ENCODE measurements at places on chromosomes 11 and 22. TPM values are rescaled to one million over a fixed set of nuclear protein-coding genes. Genes with fewer than 3 reads are reported as not detected.

The MDK gene
- total RNA-seq = 4.1 TPM

The IL10RA gene
- 286 TPM for total RNA-seq

The TRPM5 gene
- not detected for total RNA-seq

The ARVCF gene
- total RNA-seq = 0.71 TPM

The SPTBN2 gene
- 0.18 TPM for total RNA-seq

The PLAAT3 gene
- 14.9 TPM for total RNA-seq

The THY1 gene
- total RNA-seq = 1.3 TPM

The UBTFL1 gene
- not detected for total RNA-seq

The APOA4 gene
- total RNA-seq = not detected

The CELSR1 gene
- 0.13 TPM for total RNA-seq

The NAALAD2 gene
- total RNA-seq = not detected

The NLRX1 gene
- total RNA-seq = 19.2 TPM

The TBX1 gene
- not detected for total RNA-seq

The ACTN3 gene
- total RNA-seq = 0.30 TPM

DNA sequence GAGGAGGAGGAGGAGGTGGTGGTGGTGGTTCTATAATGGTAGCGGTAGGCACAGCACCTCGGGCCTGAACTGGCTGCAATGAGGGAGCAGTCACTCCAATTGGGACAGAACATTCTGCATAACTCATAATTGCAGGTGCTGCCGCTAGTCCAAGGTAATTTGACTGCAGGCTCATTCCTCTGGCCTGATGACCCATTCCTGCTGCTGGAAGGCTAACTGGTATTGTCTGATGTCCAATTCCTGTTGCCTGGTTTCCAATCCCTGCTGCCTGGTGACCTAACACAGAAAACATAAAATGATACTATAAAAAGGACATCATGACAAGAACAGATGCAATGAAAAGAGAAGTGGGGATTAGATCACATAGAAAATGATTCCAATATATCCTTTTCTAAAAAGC, 7.9 kb upstream of the AGBL2 start:
- DNase-seq = no peak

- no peak for DNase-seq
Measured at GRCh38 chr11:78192911-78193351, 4.2 kb downstream of the USP35 start.

- DNase-seq = no peak
Measured at GRCh38 chr22:19545935-19546207, 21.7 kb upstream of the CLDN5 start.

- DNase-seq = no peak
Measured at GRCh38 chr11:83192606-83193245, 786 bp upstream of the ANKRD42 start.

GRCh38 chr11:10409207-10409661, 45.8 kb upstream of the AMPD3 start:
- DNase-seq = peak; percentile 28

DNA sequence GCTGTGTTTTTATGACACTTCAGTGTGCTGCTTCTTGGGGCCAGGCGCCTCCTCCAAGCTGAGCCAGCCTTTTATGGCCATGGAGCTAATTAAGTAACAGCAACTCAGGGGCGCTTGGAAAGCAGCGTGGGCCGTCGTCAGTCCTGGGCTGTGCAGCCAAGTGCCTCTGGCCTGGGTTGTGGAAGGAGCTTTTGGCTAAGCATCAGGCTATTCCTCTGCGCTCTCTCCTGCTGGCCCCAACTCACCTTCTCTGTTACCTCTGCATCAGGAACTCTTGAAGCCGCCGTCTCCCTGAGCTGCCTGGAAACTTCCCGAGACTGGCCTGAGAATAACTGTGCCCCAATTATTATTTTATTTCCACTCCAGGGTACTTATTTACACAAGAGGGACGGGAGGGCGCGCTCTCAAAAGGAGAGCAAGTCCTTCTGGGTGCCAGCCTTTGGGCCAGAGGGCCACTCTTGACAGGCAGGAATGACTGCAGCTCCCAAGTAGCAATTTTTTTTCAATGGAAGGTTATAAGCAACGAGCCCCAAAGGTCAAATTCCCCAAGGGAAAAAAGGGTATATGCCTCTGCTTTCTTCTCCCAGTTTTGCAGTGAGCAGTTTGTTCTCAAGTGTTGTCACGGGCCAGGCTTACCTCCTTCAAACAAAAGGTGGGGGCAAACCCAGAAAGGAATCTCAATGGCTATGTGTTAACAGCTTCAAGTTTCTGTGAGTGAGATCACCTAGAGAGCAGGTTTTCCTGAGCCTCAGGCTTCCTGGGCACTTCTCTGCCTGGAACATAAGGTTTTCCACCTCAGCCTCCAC, 38.5 kb upstream of the NAV2 start:
- no peak for DNase-seq

DNA sequence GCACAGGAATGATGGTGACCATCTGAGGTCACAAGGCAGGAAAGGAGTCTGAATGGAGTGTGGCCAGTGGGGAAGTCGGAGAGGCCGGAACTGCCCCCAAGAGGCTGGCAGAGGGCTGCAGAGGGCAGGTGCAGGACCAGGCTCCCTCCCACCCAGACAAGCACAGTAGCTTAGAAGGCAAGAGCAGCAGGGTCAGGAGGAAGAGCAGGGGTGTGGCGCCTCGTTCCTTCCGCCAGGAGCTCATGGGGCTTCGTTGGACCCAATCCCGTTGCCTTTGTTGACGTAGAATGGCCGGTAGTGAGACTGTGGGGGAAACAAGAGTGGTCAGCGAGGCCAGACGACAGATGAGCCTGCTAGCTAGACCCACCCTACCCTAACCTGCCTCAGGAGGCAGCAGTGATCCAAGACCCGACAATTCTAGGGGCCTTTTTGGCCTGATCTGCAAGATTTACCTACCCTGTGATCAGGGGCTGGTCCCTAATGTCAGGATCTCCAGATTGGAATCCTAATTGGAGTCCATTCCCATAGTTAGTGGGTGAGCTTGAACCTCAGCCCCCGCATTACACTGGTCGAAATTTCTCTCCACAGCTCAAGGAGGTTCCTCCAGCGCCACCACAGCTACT, 25.6 kb downstream of the TRIM29 start:
- no peak for DNase-seq

GRCh38 chr22:28940441-28940840, 57.1 kb downstream of the ZNRF3 start:
- DNase-seq = no peak

- no peak for DNase-seq
Measured at GRCh38 chr22:36467946-36468345, 13.5 kb downstream of the TXN2 start.

- DNase-seq = no peak
Measured at GRCh38 chr22:25829237-25829636, 87.2 kb downstream of the MYO18B start.

DNA sequence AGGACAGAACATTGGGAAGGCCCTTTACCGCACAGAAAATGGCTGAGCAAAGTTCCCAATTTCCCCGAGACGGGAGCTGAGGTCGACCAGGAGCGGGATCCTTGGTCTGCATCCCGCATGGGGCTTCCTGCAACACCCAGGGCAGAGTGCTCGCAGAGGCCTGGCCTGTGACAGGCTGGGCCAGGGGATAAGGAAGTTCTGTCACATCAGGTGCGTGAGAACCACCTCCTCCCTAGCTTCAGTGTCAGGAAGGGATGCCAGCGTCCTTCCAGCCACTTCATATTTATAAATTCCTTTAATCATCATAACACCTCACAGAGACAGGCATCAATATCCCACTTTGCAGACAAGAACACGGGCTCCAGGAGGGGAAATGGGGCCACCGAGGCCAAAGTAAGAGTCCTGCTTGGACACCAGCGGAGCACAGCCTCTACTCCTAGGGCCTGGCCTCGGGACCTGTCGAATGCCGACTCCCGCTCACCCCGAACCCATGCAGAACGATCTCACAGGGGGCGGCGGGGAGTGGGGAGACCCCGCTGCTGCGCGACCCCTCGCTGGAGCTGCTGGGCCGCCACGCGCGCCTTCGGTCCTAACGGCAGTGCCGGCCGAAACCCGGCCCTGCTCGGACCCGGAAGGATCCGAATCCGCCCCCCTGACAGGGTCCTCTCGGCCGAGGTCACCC, 532 bp downstream of the BET1L start:
- peak; percentile 36 for DNase-seq

DNA sequence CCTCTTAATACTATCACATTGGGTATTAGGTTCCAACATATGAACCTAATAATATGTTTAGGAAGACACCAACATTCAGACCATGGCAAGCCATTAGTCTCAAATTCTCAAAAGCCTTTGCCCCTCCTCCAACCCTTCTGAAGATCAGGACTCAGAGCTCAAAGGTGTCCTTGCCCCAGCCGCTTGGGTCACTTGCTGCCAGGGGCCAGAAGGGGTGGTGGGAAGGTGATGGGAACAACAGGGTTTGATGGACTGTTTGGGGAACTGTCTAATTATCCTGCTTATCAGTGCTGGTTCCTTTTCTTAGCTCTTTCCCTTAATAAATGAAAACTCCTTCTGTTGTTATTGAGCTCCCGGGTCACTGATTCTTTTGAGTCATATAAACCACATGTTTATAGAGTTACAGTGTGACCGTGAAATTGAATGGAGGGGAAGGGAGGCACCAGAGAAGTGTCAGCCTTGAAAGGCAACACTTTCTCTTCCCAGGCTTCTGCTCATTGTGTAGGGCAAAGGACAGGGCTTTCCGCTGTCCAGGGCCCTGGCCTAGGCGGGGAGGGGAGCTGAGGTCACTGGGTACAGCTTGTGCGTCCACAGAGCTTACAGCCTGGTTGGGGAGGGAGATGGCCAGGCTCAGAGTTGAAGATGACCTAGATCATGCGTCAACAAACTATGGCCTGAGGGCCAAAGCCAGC, 105.1 kb downstream of the FBXO7 start:
- no peak for DNase-seq

GRCh38 chr22:36816636-36817524, at the start of gene PVALB:
PVALB (minus strand) TSS chr22:36817035; CDS start chr22:36817005, 30 bp downstream.
- no peak for DNase-seq

GRCh38 chr11:4065086-4065485, 29.5 kb upstream of the RRM1 start:
- no peak for DNase-seq

DNA sequence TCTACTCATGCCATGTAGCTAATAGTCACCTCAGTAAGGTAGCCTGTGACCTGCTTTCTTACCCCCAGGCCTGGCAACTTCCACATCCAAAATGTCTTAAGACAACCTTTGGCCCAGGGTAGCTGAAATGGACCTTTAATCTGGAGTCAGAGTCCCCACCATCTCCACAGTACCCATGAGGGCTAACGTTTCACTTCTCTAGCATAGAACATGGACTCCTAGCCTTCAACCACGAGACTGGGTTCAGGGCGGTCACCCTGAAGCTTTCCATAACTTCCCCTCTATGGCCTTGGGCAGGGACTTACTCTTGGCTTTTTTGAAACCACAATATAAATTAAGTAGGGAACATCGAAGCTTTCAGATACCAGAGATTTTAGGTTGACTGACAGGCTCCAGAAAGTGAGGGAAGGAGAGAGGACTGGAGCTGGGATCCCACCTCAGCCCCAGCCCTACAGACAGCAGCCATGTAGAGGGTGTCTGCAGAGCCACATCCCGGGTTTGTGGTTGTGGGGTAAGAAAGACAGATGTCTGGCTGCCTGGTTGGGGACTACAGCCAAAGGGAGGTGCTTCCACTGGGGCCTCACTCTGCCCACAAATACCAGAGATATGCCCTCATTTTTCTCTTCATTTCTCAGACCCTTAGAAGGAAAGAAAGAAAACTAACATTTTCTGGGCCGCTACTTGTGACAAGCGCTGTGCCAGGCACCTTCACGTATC, 2.6 kb downstream of the TBC1D10A start:
- DNase-seq = peak; percentile 71

DNA sequence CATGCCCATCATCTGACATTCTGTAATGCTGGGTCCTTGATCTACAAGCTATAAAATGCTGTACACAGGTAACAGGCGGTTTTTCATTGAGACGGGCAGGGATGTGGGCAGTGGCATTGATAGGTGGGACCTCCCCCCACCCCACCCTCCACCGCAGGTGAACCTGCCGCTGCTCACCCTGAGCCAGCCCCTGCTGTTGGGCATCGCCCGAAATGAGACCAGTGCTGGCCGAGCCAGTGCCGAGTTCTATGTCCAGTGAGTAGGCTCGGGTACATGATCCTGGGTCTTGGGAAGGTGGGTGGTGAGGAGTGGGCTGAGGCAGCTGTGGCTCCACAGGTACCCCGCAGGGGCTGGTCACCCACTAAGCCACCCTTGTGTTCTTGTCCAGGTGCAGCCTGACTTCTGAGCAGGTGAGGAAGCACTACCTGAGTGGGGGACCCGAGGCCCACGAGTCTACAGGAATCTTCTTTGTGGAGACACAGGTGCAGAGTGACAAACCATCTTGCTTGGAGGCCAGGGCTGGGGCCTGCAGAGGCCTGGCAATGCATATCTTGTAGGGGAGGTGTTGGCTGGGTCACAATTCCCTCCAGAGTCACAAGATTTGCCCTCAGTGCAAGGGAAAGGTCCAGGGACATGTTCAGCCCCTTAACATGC, 1.1 kb upstream of the DNAJC4 start:
- no peak for DNase-seq

GRCh38 chr11:19650467-19650866, 62.2 kb upstream of the NAV2 start:
- DNase-seq = no peak

GRCh38 chr11:126328001-126328390, 24.1 kb downstream of the DCPS start:
- DNase-seq = no peak

GRCh38 chr11:36195496-36196354, 93.5 kb downstream of the COMMD9 start:
- no peak for DNase-seq

- DNase-seq = no peak
Measured at GRCh38 chr11:773830-774229, 3.5 kb downstream of the GATD1 start.

- peak; percentile 4 for DNase-seq
Measured at GRCh38 chr22:48760481-48761390, 1066.9 kb downstream of the BRD1 start.

- DNase-seq = no peak
Measured at GRCh38 chr22:44615146-44615545, 86.9 kb upstream of the PRR5 start.

GRCh38 chr11:64862987-64863390, 15.4 kb downstream of the EHD1 start:
- DNase-seq = no peak

- no peak for DNase-seq
Measured at GRCh38 chr11:110855191-110855590, 143.0 kb upstream of the ARHGAP20 start.

GRCh38 chr11:2535673-2536439, 91.0 kb downstream of the KCNQ1 start:
- no peak for DNase-seq

GRCh38 chr11:128042290-128042751, 545.0 kb downstream of the ETS1 start:
- no peak for DNase-seq

- DNase-seq = no peak
Measured at GRCh38 chr11:104009744-104010143, 26.7 kb upstream of the DDI1 start.

GRCh38 chr11:118320515-118320914, 16.0 kb downstream of the CD3E start:
- DNase-seq = no peak

DNA sequence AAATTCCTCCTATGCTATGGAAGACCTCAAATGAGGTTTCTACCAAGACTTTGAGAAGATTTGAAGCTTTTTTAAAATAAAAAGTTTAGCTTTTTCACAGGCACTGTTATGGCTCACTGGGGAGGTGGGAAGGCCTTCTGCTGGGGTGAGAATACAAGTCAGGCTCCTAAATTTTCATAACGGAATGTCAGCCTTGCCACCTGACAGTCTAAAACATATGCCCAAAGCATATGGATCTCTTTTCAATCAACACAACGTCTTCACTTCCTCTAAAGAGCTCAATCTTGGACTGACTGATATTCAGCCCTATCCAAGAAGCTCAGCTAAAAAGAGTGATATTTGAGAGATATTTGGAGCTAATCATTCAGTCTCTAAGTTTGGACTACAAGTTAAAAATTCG, 57.1 kb upstream of the LIN7C start:
- no peak for DNase-seq
